ENCODE measurements at places on chromosomes 4 and X.

DNA sequence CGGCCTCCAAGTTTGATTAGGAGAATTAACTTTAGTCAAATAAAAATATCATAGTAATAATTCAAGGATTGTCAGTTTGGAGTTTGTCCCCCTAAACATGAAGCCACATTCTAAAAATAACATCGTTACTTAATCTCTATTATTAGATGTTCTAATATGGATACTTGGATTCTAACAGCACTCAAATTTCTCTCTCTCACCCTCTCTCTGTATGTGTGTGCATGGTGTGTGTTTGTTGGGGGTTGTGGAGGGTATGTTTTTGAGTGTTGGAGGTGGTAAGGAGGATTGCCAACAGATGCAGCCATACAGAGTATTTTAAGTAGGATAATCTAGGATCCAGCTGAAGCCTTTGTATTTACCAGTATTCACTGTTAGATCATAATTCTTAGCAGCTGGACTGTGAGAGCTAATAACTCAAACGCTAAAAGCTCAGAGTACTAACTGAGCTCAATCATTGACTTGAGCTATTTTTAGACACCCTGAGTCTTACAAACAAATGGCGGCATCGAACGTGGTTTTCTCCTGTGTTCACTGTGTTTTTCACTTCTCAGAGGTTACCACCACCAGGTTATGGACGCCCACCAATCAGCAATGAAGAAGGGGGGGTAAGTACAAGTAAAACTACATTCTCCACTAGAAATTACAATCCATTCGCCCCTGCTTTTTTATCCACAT, 8.8 kb downstream of the ENAM start:
- no peak for DNase-seq

DNA sequence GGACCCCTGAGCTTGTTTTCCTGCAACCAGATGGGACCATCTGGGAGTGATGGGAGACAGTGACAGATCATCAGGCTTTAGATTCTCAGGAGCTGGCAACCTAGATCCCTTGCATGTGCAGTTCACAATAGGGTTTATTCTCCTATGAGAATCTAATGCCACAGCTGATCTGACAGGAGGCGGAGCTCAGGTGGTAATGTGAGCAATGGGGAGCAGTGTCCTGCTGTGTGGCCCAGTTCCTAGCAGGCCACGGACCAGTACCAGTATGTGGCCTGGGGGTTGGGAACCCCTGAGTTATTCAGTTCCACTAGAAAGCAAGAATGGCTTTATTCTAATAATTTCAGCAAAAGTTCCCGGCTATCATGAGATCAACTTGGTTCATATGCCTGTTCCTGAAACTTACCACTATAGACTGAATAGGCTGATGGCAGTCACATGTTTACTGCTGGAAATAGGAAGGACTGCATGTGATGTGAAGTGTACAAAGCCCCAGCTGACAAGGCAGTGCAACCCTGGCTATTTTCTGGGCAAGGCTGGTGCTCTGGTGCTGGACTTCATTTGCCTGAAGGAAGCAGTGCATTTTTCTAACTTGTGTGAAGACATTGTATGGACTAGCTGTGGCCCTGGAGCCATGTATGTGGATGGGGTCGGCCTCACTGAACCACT, 107.2 kb downstream of the SPRY1 start:
- DNase-seq = no peak

GRCh38 chrX:28022371-28022770, 41.1 kb upstream of the DCAF8L1 start:
- no peak for DNase-seq

- no peak for DNase-seq
Measured at GRCh38 chrX:38312436-38312835, 14.9 kb downstream of the RPGR start.

- no peak for DNase-seq
Measured at GRCh38 chrX:129934952-129935351, 29.0 kb downstream of the UTP14A start.

DNA sequence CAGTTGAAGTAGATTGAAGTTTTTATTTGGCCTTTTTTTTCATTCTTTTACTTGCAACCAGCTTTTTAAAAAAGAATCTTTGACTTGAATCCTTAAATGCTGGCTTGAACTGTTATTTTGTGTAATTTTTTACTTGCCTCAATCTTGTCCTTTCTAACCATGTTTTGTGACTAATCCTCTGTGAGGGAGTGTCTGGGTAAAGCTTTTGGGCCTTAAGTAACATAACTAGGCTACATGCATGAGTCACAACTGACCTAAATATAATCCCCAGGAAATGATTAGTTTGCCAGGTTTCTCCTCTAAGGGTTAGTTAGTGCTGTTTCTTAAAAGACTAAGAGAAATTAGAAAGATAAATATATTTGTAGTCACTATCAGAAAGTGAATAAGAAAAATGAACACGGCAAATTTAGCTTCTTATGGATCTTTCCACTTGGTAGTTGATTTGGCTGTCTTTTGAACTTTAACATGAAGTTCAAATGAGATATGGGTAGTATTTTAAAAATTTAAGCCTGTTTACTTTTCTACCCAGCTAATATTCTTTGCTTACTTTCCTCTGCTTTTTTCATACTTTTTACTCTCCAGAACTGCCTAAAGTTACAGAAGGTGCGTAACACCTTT, 13.0 kb downstream of the EXOC1 start:
- DNase-seq = no peak

GRCh38 chr4:89299153-89299791, 8.3 kb downstream of the GPRIN3 start:
- no peak for DNase-seq

DNA sequence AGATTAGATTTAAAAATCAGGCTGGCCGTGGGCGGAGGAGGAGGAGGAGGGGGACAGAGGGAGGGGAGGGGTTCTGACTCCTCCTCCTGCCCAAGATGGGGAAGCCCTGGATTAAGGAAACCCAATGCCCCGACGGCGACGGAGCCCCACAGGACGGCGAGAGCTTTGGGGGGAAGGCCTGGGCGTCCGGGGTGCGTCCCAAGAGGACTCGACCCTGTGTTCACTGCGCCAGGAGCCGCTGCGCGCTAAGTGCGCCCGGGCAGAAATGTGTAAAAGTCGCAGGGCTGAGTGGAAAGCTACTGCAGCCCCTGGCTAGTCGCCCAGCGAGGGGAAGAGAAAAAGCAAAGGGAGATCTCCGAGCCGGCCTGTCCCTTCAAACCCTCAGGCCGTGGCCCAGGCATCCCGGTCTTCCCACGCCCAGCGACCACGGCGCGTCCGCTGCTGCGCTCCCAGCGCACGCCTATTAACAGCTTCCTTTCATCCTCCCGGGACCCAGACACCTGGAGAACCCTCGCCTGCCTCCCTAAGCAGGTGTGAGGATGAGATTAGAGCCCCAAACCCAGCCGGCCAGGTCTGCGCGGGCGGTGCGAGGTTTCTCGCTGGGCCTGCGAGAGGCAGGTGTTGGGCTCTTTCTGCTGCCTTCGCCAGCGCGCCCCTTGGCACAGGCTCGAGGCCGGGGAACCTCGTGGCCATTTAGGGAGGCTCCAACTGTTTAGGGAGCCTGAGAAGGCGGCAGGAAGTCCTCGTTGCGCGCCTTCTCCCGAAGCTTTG, 1.4 kb upstream of the RPS6KA3 start:
- DNase-seq = peak; percentile 59

- DNase-seq = no peak
Measured at GRCh38 chrX:145003443-145003842, 243.9 kb upstream of the SPANXN1 start.

Data from right atrium auricular region (tissue), 2 donors.